A375 (cell line): ENCODE measurements at places on chromosomes 7 and 10. TPM values are rescaled to one million over a fixed set of nuclear protein-coding genes. Genes with fewer than 3 reads are reported as not detected.

Gene ANKRD1
- 34.6 and 35.3 TPM in 2 replicates for total RNA-seq

Gene KNDC1
- under 0.01 and 0.19 TPM in 2 replicates for total RNA-seq

Gene SFXN3
- total RNA-seq: 76.5 and 95.2 TPM in 2 replicates

Gene ANKRD2
- 0.37 and 0.57 TPM in 2 replicates for total RNA-seq

Gene GJD4
- 0.27 TPM in 1 of 2 replicates, not detected in the other for total RNA-seq

Gene MYPN
- 0.08 and 0.50 TPM in 2 replicates for total RNA-seq

Gene VIPR2
- not detected in 2 replicates for total RNA-seq

Gene CRHR2
- total RNA-seq: not detected in 2 replicates

Gene PPP1R3C
- not detected in 2 replicates for total RNA-seq

Gene ZNF727
- 0.19 and 0.56 TPM in 2 replicates for total RNA-seq

Gene SPDYE9
- total RNA-seq: not detected in 2 replicates

Gene PROSER2
- total RNA-seq: 29.3 and 31.3 TPM in 2 replicates

Gene ZWINT
- 99.1 and 103 TPM in 2 replicates for total RNA-seq

Gene ZP3
- total RNA-seq: 5.5 and 6.5 TPM in 2 replicates

Gene GTF2IRD1
- 16.1 and 17.6 TPM in 2 replicates for total RNA-seq

Gene MYL7
- not detected in 2 replicates for total RNA-seq

Gene AOAH
- total RNA-seq: 0.45 TPM in 1 of 2 replicates, not detected in the other
